Fibroblast of skin of left quadriceps (primary cell): ENCODE measurements at places on chromosomes 3 and 15.

- DNase-seq = no peak
Observed at GRCh38 chr15:31265871-31266711, 60.5 kb upstream of the KLF13 start.

GRCh38 chr3:55044486-55044885 lies 116.6 kb upstream of the LRTM1 start:
- no peak for DNase-seq

GRCh38 chr3:64167868-64168267 lies 57.4 kb downstream of the PRICKLE2 start:
- DNase-seq = no peak

DNA sequence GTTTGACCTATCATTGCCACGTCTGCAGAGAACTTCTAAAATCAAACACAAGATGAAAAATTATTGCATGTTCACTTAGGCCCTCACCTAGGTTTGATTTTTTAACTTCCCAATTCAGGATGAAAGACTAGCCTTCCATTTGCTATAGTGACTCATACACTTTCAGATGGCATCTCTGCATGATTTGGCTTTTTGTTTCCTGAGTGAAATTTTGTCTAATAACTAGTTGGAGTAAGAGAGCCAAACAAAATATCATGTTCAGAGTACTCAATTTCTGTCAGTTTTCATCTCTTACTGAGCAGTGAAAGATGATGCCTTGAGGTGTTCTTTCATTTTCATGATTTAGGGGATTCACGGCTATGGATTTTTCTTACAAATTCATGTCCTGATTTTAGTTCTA lies 122.9 kb downstream of the NSUN3 start:
- DNase-seq = no peak

DNA sequence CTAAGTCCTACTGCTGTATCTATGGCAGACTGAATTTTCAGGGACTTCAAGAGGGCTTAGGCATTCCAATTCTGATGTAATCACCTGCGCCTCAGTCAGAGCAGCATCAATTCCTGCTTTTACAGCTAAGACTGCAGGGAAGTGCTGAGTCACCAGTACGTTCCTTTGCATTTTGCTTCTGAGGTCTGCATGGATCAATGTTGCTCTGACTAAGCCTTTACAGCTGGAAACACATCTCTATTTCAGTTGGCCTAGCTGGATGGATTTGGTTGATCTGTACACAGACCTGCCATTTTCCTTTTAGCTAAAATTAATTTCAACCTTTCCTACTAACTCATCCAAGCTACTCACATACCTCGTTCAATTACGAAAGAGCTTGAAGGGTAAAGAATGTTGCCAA lies 51.3 kb downstream of the ETV5 start:
- DNase-seq = peak; percentile 86
